NCI-H524 (cell line): ENCODE measurements at places on chromosomes 1 and 21.

GRCh38 chr1:19179597-19180264, 30.3 kb downstream of the UBR4 start:
- DNase-seq: peak; percentile 19

DNA sequence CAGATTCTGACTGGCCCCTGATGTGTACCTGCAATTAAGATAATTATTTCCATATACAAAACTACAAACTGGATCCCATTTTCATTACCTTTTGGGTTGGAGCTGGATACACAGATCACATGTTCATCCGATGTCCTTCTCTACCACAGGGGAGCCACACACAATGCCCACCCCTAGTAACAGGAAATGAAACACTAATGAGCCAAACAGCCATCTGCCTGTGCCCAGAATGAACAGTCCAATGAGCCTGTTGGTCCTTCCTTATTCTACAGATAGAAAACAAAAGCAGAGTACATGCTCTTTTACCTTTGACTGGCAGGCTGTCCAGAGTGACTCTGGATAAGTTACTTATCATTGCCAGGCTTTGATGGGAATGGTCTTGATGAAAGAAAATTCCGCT, 68.6 kb downstream of the SIPA1L2 start:
- no peak for DNase-seq

GRCh38 chr21:44065428-44065827, 41.8 kb upstream of the PWP2 start:
- no peak for DNase-seq

DNA sequence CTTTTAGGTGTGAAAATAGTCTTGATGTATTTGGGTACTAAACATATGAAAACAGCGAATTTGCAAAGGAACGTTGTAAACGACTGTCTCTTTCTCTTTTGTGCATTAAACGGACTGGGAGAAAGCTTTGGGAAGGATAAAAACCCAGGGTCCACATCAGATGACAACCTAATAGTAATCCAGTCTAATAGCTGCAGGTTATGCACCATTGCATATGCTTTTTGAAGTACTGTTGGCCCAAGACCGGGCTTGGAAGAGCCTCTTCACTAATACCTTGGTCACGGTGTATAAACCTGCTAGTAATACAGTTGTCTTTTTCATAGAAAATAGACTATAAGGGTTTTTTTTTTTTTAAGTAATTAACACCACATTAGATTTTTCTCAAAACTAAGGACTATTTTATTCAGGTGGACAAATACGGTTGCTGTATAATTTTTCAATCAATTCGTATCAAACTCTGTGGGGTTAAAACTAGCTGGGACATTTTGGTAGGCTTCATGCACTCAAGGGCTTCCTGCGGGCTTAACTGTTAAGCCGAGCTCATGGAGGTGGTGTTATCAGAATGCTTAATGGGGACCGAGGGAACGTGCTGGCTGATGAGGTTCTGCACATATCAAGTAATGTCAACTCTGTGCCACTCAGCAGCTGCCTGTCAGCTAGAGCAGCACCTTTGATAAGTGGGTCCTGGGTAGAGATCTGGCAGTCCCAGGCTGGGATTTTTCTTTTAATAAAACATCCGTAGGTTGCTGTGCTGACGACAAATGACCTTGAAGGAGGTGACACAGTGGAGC, 2.1 kb downstream of the RYR2 start:
- DNase-seq: peak; percentile 59

- no peak for DNase-seq
These were observed 96.0 kb upstream of the PAXBP1 start for GRCh38 chr21:32867597-32867996.

GRCh38 chr1:27891196-27891889, 19.0 kb downstream of the THEMIS2 start:
- DNase-seq: no peak
